ENCODE measurements at places on chromosomes 7 and 10.

DNA sequence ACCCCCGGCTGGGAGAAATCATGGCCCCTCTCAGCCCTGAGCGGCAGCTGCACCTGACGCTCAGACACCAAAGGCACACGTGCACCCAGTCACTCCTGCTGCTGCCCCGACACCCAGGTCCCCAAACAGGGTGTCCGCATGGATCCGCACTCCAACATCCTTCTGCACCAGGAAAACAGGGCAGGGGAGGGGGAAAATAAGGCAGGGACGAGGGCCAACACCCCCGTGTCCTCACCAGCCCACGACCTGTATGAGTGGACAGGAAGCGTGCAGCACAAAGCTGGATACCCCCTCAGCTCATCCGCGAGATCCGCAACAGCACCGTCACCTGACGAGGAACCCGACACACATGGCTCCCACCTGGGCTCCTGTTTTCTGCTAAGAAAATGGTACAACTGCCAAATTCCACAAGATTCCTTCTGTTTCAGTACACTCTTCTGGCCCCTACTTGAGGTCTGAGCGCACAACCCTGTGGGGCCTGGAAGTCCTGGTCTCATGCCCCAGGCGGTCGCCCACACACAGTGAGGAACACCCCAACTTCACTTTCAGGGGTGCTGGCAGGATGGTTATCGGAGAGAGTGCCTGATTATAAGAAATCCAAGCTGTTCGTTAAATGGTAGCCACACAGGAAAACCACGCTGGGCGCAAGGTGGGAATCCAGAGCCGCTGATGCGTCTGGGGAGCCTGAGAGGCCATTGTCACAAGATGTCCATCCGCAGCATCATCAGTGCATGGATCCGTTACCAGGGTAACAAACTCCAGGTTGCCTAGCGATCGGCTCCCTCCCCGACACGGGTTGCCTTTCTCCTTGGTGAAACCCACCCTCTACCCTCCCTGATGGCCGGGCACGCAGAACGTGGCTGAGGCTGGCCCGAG lies 63.6 kb downstream of the ZRANB1 start:
- DNase-seq = no peak

GRCh38 chr7:106643216-106644000 lies 17.6 kb downstream of the CCDC71L start:
- DNase-seq = no peak

- DNase-seq = peak; percentile 44
Observed at GRCh38 chr10:51389415-51390321, 309.7 kb downstream of the CSTF2T start.

GRCh38 chr7:94080551-94080950 lies 76.4 kb upstream of the BET1 start:
- no peak for DNase-seq

DNA sequence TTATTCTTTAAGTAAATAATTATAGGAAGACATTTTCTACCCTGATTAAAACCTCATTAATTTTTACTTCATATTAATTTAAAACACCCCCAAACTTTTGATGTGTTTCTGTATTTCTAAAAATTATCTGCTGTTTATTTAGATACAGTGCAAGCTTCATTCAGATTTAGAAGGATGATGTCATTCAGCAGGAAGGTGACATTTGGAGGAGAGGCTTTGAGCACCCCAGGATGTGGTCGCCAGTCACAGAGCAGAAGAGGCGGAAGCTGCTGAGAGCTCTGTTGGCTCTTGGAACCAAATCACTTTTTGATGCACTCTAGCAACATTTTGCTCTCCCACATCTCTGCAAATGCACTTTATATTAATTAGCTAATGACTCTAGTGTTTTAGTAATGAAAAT lies 233.9 kb upstream of the CACNA2D1 start:
- DNase-seq = no peak

DNA sequence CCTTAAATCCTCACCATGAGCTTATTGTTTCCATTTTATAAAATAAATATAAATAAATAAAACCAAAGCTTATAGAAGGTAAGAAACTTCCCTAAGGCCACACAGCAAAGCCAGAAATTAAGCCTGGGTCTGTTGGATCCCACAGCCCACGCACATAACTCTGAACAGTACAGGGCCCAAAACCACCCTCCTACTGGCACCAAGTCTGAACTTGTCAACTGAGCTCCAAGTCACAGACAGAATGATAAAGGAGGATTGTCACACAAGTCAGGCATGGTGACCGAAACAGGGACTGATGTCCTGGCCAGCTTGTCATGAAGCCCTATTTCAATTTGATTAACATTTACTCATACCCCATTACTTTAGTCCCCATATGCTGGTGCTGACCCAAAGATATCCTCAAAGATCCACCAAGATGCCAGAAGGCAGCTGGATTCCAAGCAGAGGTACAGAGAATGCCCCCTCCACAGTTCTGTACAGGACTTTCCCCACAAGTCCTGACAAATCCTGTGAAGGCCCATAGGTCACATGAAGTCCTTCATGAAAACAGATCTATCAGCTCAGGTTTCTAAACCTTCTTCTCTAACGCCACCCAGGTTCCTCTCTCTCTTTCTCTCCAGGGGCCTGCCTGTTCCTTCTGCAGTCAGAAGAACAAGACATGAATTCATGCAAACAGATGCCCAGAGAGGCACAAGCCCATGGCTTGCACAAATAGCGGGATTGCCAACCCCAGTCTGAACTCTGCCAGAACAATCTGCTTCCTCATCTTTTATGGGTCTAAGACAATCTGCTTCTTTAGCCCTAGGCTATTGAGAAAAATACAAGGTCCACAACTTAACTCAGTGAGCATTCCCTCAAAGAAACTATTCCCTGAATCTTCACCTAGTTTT lies 60.9 kb downstream of the GLI3 start:
- DNase-seq = peak; percentile 30

DNA sequence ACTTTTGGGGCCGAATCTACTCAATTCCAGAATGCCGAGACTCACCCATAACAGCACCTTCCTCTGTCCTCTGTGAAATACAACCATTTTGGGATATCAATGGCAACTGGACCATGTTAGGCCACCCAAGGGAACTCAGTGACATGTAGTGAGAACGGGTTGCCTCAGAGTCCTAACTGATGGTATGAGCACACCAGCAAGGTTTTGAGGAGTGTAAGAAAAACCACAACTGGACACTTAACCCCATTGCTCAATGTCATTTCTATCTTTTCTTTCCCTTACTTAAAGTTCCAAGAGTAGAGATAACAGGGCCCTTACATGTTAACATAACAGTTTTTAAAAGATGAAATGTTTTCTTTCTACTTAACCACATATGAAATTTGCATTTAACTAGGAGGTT lies 67.1 kb downstream of the TNS3 start:
- DNase-seq = no peak

DNA sequence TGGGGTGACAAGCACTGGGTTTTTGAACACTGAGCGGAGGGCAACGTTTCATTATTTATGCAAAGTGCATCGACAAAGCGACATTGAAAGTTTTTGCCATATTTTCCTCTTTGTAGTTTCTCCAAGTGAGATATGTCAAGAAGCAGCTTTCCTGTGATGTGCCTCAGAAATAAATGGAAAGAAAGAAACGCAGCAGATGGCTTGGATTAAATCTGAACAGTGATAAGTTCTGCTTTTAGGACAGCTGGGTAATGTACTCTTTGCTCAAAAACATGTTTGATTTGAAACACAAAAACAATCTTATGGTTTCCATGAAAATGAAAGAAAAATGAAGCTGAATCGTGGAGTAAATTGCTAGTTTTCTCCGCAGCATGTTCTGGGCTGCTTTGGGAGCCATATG lies 166.3 kb downstream of the PTPRN2 start:
- DNase-seq = peak; percentile 42

DNA sequence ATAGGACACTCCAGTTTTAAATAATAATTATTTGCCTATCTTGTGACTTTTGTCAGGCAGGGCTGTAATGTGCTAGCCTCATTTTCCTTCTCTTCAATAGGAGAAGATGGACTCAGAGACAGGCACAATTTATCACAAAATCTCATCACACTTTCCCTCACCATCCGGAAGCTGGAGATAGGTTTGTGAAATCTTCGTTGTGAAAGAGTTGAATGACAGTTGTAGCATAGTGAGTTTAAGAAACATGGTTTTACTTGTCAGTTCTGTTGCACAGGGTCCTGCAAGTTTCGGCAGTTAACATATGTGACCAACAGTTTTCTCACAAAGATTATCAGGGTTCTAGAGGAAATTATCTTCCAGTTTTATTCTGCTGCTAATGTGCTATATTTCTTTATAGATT lies 37.7 kb upstream of the MAP3K8 start:
- DNase-seq = no peak

DNA sequence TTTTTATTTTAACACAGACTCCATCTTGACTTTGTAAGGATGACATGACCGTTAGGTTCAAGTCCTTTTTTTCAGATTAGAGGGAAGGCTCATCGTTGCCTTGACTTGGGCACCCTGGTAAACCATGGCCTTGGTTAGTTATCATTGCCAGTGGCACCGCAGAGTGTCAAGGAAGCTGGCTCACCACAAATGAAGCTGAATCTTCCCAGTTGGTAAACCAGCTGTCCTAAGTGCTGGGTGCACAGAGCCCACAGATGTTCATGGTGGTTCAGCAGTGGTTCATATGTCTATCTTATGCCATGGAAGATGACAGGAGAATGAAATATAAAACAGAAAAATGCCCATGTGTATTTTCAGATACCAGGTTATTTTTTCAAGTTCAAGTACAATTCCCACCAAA lies 273.6 kb downstream of the PLXDC2 start:
- DNase-seq = no peak

DNA sequence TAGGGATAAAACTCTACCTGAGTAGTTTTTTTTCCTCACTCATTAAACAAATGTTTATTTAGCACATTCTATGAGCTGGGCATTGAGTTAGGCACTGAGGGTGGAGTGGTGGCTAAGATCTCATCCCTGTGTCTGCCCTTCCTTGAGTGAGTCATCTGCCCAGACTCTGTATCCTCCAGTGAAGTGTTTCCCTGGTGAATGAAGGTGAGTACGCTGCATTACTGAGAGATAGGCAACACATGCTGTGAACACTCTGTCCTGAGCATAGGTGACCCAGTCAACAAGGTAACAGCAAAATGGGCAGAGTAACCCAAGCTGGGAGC lies 5.8 kb downstream of the PITX3 start:
- DNase-seq = no peak

GRCh38 chr7:66330961-66331360 lies 125.8 kb downstream of the TPST1 start:
- peak; percentile 2 for DNase-seq

DNA sequence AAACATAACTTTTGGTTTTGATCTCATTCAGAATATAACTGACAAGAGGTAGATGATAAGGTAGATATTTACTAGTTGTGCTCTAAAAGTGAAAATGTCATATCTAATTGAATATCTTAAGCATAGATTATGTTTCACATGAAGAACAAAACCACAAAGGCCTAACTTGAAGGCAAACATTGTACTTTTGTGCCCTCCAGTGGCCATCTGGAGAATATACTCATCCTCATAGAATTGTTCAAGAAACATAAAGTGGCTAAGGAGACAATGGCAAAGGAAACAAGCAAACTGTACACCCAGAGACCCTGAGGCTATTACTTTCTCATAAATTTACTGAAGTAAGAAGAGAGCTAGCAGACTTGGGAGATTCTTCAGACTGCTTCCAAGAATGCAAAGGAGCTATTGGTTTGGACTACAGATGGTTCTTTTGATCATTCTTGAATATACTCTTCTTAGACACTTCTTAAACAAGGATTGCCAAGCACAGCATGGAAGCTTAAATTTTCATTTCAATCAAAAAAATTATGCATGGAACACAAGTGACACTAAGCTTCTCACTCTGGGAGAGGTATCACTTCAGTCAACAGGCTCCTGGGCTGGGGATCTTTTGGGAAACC lies 98.2 kb upstream of the DKK1 start:
- peak; percentile 15 for DNase-seq

DNA sequence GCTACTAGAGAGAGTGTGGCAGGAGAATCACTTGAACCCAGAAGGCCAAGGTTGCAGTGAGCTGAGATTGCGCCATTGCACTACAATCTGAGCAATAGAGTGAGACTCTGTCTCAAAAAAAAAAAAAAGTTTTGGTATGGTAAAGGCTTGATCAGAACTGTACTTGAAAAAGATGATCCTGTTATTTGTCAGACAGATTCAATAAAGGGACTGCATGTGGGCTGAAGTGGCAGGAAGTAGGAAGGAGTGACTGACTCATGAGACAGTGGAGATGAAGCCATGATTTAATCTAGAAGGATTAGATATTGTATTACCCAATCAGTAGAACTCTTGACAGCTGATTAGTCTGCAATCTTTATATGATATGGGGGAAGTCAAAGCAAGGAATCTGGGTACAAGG lies 2.7 kb upstream of the TMEM254 start:
- DNase-seq = no peak

DNA sequence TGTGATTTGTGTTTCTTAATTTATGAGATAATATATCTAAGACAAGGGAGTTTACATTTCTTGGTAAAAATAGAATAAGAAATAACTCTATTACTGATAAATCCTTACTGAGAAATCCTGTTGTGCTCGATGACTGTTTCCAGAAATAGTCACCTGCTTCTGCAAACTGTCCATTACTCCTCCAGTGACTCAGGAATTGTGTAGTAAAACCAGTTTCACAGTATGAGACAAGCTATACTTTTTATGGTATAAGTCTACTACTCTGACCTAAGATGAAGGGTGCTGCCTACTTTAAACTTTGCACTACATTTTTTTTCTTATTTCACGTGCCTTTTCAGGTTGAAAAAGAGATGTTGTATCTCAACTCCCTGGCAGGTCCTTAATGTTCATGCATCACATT lies 6.8 kb upstream of the ANKRD22 start:
- DNase-seq = no peak

GRCh38 chr10:78264361-78264760 lies 230.7 kb downstream of the RPS24 start:
- DNase-seq = peak; percentile 54

DNA sequence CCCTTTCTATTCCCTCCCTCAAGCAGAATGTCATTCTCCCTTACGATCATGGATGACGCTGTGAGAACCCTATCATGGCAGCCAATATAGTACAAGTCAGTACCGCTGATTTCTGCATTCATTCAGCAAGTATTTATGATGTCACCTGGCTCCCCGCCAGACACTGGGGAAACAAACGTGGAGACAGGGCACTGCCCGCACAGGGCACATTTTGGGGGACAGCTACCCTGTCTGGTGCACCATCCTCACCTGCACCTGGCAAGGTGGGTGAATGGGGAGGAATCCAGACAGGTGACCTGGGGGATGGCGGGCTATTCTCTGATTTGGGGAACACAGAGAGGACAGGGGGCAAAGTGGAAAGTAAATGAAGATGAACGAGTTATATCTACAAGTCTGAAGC lies 28.4 kb downstream of the MKI67 start:
- DNase-seq = no peak

GRCh38 chr10:118832241-118832651 lies 77.5 kb upstream of the CACUL1 start:
- DNase-seq = peak; percentile 15

Data from hippocampal formation (tissue), 2 donors.